ENCODE measurements at places on chromosomes 12 and 14.
A peak's percentile ranks its signal among the peaks of the same experiment; 100 is the strongest.

GRCh38 chr12:52232203-52232673 lies 805 bp upstream of the KRT7 start:
- no peak for DNase-seq

GRCh38 chr12:64311877-64312276 lies 78.7 kb downstream of the C12orf56 start:
- no peak for DNase-seq

DNA sequence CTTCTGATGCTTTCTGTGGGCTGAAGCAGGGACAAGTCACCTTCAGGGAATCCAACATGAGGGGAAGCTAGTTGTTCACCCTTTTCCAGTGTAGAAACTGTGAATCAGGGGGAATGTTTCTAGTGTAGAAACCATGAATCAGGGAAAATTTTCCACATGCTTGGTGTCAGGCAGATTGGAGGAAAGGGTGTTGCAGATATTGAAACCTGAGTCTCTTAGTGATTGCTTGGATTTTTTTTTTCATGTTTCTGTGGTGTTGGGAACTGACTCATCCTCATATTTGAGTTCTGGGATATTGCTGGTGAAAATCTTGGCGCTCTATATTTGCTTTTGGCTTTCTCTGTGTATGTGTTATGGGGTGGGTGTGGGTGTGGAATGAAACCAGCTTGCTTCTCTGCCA lies 144.5 kb upstream of the FBXO33 start:
- DNase-seq, result no peak

DNA sequence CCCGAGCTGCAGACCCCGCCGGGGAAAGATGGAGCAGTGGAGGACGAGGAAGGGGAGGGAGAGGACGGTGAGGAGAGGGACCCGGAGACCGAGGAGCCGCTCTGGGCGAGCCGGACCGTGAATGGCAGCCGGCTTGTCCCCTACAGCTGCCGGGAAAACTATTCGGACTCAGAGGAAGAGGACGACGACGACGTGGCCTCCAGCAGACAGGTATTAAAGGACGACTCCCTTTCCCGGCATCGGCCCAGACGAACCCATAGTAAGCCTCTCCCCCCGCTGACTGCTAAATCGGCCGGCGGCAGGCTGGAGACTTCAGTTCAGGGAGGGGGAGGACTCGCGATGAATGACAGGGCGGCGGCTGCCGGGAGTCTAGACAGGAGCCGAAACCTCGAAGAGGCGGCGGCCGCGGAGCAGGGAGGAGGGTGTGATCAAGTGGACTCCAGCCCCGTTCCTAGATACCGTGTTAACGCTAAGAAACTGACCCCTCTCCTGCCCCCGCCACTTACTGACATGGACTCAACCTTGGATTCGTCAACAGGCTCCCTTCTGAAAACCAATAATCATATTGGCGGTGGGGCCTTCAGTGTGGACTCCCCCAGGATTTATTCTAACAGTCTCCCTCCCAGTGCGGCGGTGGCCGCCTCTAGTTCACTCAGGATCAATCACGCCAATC lies 962 bp downstream of the LEMD3 start:
- DNase-seq, result peak; percentile 31

DNA sequence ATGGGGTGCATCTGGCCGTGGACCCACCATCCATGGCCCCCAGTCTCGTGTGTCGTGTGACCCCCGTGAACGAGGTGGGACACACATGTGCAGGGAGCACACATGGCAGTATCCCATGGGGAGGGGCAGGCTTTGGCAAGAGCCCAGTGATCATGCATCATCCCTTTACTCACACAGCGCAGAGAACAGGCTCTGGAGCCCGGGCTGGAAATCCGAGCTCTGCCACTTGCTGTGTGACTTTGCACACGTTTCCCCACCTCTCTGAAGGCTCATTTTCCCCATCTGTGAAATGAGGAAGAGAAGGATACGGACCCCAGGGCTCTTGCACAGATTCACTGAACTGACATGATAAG lies 119.9 kb downstream of the PHETA1 start:
- no peak for DNase-seq

DNA sequence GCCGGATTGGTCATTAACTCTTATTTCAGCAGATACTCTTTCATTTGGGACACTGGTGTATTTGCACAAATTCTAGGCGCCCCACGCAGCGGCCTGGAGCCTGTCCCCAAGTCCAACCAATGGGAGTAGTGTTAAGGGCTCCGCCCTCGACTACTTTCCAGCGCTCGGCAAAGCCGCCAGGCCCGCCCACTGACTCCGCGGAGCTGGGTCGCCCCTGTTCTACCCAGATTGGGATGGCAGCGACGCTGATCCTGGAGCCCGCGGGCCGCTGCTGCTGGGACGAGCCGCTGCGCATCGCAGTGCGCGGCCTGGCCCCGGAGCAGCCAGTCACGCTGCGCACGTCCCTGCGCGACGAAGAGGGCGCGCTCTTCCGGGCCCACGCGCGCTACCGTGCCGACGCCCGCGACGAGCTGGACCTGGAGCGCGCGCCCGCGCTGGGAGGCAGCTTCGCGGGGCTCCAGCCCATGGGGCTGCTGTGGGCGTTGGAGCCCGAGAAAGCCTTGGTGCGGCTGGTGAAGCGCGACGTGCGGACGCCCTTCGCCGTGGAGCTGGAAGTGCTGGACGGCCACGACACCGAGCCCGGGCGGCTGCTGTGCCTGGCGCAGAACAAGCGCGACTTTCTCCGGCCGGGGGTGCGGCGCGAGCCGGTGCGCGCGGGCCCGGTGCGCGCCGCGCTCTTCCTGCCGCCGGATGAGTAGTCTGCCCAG lies at the start of gene ACOT6:
Gene ACOT6 (plus strand): TSS at position 179 of the 707 bp plus-strand sequence. CDS start 55 bp downstream, at position 234.
- peak; percentile 75 for DNase-seq

DNA sequence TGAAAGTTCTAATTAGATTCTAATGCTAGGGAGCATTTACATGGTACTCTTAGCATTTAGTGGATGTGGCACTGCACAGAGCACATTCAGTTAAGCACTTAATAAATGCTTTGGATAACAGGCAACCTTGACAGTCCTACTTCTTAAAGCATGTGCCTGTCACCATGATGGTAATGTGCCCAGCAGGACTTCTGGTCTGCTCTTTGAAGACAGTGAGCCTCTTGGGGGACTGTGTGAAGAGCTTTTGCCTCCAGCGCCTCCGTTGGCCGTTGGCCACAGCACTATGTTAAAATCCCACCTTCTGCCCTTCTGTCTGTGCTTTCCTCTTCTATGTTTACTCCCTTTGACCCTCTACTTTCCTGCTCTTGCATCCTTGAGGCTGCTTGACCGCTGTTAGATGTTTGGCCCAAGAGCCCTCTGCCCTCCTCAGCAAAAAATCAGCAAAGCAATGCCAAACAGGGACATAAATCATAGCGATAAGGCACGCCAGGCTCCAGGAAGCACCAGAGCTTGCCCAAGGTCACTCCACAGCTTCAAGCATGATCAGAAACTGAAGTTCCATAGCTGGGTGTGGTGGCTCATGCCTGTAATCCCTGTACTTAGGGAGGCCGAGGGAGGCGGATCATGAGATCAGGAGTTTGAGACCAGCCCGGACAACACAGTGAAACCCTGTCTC lies 8.3 kb downstream of the CDKL1 start:
- no peak for DNase-seq

DNA sequence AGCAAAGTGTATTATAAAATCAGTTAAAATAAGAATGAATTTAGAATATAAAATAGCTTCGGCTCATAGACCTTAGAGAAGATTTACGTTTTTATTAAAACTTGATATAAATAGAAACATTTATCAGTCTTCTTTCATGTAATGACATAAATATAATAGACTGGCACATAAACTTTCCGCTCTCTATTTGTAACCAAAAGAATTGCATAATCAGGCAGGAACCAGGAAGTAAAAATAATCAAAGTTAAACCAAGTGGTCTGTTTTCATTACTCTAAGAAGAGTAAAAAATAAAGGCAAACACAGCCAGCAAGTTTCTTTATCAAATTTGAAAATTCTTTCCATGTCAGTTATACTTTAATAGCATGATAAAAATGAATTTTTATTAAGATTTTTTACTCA lies 46.3 kb upstream of the ATP2A2 start:
- DNase-seq, result no peak

GRCh38 chr12:53071591-53072551 lies 7.3 kb downstream of the SPRYD3 start:
- no peak for DNase-seq

DNA sequence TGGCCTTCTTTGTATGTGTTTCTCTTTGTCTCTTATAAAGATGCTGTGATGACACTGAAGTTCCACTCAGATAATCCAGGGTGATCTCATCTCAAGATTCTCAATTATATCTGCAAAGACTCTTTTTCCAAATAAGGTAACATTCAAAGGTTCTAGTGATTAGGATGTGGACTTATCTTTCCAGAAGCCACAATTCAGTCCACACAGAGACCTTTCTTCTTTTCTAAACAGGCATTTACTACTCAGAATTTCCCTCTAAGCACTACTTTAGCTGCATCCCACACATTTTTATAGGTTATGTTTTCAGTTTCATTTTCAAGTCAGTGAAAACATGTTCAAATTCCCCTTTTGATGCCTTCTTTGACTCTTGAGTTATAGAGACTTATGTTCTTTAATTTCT lies 9.0 kb upstream of the NKX2-1 start:
- DNase-seq, result no peak

- DNase-seq, result no peak
Observed at GRCh38 chr12:85076688-85077430, 40.7 kb downstream of the LRRIQ1 start.

- DNase-seq, result no peak
Observed at GRCh38 chr14:84988357-84988756, 541.6 kb upstream of the FLRT2 start.

DNA sequence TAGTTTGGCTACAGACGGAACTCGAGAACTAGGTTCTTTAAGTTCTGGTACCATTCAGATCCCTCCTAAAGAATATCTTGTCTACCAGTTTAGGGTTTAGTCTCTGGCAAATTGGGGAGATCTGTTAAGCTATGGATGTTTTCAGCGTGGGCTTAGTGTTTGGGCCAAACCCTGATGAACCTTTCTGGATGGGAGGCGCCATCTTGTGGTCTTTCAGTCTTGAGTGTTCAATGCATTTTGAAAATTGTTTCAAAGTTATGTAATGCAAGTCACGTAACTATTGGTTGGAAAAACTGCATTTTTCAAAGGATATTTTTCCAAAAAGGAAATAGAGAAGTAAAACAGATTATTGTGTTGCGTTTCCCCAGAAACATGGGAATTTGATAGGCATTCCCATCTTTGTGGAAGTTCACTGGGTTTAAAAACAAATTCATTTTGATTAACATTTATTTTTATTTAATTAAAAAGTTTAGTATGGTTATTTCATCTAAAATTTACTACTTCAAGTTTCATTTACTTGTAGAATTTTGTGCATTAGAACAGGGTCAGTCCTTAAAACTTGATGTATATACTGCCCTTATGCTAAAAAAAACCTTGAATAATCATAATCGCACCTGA lies 169.0 kb downstream of the PRIMA1 start:
- DNase-seq, result peak; percentile 3

DNA sequence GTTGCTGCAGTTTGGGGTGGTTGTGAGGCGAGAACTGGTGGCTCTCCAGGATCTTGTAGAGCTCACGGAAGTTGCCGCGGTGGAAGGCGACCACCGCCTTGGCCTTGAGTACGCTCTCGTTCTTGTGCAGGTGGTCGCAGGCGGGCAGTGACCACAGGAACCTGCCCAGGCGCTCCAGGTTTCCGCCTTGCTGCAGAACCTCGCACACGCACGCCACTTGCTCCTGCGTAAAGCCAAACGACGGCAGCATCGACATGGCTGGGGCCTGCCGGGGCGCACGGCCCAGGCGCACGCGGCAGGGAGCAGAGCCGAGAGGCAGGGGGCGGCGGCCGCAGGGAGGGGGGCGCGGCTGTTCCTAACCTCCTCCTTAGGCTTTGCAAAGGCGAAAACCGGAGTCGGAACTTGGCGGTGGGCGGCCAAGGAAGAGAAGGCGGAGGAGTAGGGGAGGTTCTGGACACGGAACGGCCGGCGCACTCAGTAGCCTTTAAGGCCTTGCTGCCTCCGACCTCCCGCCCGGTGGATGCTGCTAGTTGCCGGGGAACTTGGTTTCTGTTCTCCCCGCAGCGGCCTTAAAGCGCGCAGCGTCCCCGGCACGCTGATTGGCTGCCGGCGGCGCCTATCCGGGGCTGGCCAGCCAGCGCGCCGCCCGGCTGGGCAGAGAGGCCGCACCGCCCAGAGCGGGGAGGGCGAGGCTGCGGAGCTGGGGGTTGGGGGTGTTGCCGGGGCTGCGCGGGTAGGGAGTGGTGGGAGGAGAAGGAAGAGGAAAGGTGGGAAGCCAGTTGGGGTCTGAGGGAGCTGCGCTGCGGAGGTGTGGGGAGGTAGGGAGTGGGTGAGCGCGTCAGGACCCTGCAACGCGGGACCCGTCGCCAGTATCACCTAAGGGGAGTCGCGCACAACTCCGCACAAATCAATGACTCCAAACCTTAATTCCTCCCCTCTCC lies at the start of gene SIX1:
Gene SIX1 (minus strand): TSS at position 544 of the 941 bp plus-strand sequence. CDS start 288 bp downstream, at position 256.
- DNase-seq, result no peak

GRCh38 chr14:33362934-33363333 lies 424.3 kb downstream of the NPAS3 start:
- DNase-seq, result no peak

GRCh38 chr12:130444061-130444460 lies 106.4 kb downstream of the PIWIL1 start:
- DNase-seq, result no peak

- DNase-seq, result no peak
Observed at GRCh38 chr12:89173096-89173495, 179.2 kb downstream of the DUSP6 start.

GRCh38 chr12:81957631-81958030 lies 198.5 kb upstream of the PPFIA2 start:
- DNase-seq, result no peak

DNA sequence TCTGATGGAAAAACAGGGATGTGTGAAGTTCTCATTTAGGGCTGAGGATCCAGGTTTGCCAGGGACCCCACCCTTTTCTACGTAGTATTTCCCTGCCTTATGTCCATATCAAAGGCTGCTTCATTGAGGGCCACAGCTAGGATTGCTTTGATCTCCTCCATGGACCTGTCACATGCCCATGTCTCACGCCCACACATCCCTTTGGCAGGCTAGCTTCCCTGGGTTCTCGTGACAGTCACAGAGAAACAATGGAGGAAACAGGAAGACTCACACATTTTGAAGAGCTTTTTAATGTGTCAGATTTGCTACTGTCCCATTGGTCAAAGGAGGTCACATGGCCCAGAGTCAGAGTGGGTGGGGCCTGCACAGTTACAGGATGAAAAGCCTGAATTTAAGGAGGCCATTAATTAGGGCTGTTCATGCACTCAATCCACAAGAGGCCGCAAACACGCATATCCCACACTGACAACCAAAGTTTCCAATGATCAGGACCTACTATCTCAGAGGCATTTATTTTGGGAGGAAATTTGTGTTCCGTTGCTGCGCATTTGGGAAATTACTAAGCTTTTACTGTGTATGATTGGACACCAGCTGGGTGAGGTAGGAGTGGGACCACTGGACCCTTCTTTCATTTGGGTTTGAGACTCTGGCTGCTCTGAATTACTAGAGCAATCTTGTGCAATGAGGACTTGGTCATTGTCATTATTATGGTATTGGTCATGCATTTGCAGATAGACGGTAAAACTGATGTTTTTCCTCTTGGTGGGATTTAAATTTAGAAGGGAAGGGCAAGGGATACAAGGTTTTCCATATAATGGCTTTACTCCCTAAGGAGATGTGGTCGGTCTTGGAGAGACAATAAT lies 266.2 kb downstream of the KTN1 start:
- no peak for DNase-seq
